ENCODE measurements at places on chromosomes 4 and X. TPM values are rescaled to one million over a fixed set of nuclear protein-coding genes. Genes with fewer than 3 reads are reported as not detected.

DNA sequence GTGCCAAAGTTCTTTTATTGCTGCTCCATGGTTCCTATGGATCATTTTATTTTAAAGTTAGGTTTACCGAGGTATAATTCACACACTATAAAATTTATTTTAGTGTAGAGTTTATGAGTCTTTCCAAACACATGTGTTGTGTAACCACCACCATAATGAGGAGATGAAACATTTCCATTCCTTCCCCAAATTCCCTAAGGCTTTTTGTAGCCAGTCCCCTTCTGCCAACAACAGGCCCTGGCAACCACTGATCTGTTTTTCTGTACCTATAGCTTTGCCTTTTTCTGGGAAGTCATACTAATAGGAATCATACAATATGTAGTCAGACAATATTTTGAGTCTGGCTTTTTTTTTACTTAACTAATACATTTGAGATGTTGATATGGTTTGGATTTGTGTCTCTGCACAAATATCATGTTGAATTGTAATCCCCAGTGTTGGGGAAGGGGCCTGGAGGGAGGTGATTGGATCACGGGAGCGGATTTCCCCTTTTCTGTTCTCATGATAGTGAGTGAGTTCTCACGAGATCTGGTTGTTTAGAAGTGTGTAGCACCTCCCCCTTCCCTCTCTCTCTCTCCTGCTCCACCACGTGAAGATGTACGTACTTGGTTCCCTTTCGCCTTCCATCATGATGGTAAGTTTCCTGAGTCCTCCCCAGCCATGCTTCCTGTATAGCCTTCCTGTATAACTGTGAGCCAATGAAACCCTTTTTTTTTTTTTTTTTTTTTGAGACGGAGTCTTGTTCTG is 59.6 kb upstream of the DHX15 start:
- no peak for DNase-seq

DNA sequence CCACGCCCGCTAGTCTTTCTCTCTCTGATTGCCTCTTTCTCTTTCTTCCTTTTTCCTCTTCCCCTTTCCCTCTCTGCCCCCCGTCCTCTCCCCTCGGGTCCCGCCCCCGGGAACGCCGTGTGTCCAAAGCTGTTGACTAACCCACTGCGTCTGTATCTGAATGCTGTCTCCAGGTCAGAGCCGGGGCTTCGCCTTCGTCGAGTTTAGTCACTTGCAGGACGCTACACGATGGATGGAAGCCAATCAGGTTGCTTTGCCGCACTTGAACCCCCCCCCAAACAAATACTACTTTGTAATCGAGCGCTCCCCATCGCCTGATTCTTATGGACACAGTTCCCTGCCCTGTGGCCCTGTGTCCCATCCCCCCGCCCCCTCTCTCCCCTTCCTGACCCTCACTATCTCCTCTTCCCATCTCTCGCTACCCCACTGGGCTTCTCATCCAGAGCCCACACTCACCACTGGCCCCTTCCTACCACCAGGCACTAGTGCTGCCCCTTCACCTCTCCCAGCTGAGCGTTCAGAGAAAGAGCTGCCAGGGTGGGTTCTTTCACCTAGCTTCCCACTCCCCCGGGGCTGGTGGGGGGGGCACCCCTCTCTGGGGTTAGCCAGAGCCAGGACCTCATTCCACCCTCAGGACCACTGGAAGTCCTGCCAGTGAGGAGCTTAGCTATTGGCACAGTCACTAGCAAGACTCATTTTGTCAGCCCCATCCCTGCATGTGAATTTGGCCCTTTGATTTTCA is 18.6 kb upstream of the UBA1 start:
- no peak for DNase-seq

- DNase-seq: no peak
Measured at GRCh38 chr4:151629097-151629783, 131.6 kb downstream of the GATB start.

DNA sequence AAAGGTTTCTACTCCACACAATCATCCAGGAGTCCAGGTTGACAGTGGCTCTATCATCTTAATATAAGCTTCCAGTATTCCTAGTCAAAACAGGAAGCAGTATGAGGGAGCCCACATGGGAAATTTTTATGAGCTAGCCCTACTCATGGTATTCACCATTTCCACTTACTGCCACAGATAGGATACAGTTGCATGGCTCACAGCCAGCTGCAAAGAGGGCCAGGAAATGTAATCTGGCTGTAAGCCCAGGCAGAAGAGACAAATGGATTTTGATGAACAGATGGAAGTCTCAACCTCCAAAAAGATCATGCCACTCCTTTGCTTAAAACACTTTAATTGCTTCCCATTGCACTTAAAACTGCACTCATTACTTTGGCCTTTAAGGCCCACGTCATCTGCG is 150.6 kb downstream of the ADAMTS3 start:
- DNase-seq: no peak

GRCh38 chr4:35934320-35934981 is 309.9 kb downstream of the ARAP2 start:
- peak; percentile 48 for DNase-seq

- DNase-seq: no peak
Measured at GRCh38 chr4:167032871-167033270, 201.4 kb downstream of the SPOCK3 start.

DNA sequence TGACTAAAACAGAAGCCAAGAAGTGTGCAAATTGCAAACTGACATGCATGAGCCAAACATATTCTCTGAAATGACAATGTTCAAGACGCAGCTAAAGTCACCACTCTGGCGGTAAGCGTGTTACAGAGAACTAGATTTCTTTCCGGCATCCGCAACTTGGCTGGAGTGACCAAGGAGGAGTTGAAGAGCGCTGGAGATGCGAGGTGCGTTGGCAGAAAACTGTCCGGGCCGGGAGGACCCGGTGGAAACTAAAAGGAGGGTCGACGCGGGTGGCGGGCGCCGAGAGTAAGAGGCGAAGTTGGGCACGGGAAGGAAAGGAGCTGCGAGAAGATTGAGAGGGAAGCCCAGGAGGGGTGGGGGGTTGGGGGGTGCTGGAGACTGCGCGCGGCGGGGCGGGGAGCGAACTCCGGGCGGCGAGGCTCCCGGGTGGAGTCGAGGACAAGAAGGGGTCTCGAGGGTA is 807 bp downstream of the SEL1L3 start:
- DNase-seq: no peak

GRCh38 chrX:135437867-135438733 is 16.4 kb downstream of the SMIM10L2A start:
- DNase-seq: no peak

DNA sequence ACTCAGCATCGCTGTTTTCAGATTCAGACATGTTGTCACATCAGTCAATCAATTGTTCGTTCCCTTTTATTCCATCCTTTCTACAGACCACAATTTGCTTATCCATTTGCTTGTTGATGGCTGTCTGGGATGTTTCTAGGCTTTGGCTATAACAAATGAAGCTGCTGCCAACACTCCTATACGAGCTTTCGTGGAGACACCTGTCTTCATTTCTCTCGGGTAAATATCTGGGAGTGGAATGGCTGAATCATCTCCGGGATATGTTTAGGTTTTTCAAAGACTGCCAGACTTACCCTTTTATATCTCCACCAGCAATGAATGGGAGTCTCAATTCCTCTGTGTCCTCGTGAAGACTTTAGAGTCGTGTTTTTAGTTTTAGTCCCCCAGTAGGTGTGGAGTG is 118.9 kb downstream of the SORCS2 start:
- DNase-seq: no peak

- DNase-seq: no peak
Measured at GRCh38 chr4:150828159-150828558, 186.9 kb downstream of the LRBA start.

GRCh38 chr4:83832110-83832825 is 296.4 kb downstream of the GPAT3 start:
- DNase-seq: no peak

DNA sequence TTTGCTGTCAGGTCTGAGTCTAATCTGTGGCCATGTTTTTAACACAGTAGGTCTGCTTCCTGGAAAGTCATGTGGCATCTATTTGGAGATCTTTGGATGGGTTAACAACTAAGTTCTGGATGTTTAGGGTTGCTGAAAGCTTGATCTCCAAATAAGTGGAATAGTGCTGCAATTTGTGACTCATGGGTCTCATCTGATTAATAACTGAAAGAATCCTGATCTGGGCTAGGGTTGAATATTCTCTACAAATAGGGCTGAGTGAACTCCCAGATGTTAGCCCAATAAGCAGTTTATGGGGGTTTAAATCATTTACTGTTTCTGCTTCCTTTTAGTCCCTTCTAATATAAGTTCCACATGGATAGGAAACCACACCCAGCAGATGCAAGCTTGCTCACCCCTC is 23.1 kb downstream of the CT47C1 start:
- no peak for DNase-seq

GRCh38 chrX:42752730-42753129 is 25.2 kb downstream of the PPP1R2C start:
- DNase-seq: no peak

DNA sequence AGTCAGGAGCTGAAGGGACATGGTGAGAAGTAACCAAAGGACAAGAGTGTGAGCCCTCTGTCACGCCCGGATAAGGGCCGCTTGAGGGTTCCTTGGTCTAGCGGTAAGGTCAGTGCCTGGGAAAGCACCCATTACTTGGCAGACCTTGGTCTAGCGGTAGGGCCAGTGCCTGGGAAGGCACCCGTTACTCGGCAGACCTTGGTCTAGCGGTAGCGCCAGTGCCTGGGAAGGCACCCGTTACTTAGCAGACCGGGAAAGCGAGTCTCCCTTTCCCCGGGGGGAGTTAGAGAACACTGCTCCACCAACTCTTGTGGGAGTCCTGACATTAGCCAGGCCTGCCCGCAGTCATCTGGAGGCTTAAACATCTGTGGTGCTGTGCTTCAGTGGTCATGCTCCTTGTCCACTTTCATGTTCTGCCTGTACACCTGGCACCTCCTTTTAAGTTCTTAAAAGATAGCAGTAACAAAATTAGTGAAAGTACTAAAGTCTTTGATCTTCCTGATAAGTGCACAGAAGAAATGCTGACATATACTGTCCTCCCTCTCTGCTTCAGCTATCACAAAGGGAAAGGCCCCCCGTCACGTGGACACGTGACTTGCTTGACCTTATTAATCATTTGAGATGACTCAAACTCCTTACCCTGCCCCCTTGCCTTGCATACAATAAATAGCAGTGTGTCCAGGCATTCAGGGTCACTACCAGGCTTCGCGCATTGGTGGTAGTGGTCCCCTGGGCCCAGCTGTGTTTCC is 9.3 kb upstream of the SEC24B start:
- no peak for DNase-seq

- no peak for DNase-seq
Measured at GRCh38 chr4:147287588-147287890, 193.4 kb upstream of the EDNRA start.

- DNase-seq: no peak
Measured at GRCh38 chrX:786441-786881, 155.9 kb downstream of the SHOX start.

DNA sequence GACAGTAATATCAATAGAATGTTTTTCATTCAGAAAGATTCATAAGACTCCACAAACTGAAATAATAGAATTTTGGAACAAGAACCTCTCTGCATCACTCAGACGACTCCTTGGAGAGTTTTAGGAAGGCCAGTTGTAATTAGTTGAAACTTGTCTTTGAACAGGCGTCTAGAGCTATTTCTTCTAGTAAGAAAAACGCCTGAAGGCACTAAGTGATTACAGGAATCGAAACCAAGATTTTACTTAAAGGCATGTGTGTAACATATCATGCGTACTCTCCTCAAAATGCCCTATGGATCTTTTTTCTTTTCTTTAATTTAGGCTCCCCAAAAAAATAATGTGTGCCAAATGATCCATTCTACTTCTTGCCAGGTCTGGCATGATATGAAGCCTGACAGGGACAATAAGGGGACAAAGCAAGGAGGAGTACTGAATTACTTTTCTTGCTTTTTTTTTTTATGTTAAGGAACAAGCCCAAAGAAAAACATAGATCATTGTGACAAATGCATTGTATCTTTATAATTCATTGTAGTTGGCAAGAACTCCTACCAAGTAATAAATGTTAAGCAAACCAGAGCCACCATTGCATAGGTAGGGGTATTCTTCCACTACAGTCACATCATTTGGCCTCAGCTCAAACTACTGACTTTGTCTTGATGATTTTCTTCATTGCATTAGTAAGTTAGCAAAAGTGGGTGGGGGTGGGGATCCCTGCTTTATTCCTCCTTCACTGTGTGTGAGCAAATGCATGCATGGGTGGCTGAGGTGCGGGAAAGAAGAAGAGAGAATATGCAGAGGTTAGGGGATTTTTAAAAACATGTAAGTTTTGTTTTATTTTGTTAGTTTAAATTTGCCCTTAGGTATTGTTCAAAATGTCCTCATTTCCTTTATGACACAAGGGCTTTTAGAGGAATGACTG is 79.9 kb upstream of the ATOH1 start:
- no peak for DNase-seq

GRCh38 chrX:39619182-39620009 is 478.4 kb downstream of the BCOR start:
- DNase-seq: no peak

- DNase-seq: no peak
Measured at GRCh38 chr4:173287486-173287885, 46.7 kb downstream of the HMGB2 start.

DNA sequence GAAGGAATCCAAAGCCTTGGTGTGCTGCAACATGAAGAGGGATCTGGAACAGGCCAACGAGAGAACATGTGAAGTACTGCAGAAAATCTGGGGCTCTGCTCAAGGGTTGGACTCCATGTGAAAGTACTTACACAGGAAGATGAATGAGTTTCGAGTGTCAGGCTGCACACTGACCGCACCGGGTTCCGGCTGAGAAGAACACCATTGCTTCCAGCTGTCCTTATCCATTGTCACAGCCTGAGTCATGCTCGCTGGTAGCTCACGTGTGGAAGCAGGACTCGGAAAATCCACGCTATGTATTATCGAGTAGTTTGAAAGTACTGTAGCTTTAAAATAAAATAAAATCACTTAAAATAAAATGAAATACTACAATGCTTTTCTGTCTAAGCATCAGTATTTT is 50.4 kb upstream of the TBL1X start:
- no peak for DNase-seq

DNA sequence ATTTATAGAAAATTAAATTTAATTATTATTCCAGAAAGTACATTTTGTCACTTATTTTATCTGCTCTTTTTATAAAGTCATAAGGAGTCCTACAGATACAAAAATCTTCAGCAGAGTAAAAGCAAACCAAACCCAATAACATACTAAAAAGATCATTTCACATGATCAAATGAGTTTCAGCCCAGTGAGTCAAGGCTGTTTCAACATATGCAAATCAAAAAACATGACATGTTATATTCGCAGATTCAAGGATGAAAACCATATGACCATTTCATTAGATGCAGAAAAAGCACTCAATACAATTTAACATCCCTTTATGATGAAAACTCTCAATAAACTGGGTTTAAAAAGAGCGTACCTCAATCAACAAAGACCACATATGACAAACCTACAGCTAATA is 214.3 kb downstream of the FAT4 start:
- DNase-seq: no peak

Gene ARHGEF38
- polyA plus RNA-seq: 0.86 TPM

Gene FGFBP2
- polyA plus RNA-seq: 0.27 TPM

Gene DIPK2B
- polyA plus RNA-seq: 24.2 TPM

Gene GAGE12J
- not detected for polyA plus RNA-seq

Gene HMGN5
- 6.2 TPM for polyA plus RNA-seq

Gene SULT1B1
- polyA plus RNA-seq: 0.61 TPM

Gene UGT2B10
- polyA plus RNA-seq: not detected

Gene RPS6KA3
- polyA plus RNA-seq: 38.2 TPM

Gene CLRN2
- not detected for polyA plus RNA-seq

Gene PRDM5
- 9.0 TPM for polyA plus RNA-seq

Gene SUPT20HL1
- polyA plus RNA-seq: 0.10 TPM

Gene FAM193A
- polyA plus RNA-seq: 17.1 TPM

Gene AGTR2
- 35.6 TPM for polyA plus RNA-seq

Gene GYPB
- 2.5 TPM for polyA plus RNA-seq
